ENCODE measurements at places on chromosomes 12 and 14.

- no peak for DNase-seq
Observed at GRCh38 chr14:26794731-26795130, 196.9 kb upstream of the NOVA1 start.

DNA sequence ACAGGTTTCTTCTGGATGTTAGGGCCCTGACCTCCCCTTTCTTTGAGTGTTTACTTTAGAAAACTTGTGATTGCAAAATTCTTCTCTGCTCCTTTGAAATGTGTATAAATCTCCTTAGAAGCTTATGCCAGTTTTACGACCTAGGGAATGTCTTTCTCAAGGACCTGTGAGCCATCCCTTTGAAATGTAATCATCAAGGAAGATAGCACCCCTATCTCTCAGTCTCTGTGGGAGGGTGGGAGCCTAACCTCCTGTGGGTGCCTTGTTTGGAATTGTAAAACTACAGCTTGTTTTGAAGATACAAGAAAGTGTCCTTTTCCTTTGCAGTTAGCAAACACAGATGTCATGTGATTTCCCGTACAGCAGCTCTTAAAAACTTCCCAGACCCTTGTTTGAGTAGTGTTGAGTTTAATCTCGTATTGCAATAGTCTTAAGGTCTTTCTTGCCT lies 3.3 kb downstream of the OR10AD1 start:
- DNase-seq, result no peak

DNA sequence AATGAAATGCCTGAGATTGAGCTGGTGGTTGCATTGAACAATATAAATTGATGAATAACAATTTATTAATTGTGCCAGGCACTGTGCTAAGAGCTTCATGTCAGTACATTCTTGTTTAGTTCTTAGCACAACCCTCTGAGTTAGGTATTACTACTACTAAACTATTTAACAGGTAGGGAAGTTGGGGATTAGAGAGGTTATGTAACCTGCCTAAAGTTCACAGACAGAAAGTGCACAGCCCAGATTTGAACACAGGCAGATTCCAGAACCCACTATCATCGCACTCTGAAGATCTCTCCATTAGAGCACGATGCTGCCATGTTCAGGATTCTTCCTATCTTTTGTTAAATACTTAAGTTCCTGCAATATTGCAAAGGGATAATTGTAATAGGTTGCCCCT lies 49.3 kb downstream of the ETV6 start:
- DNase-seq, result no peak

DNA sequence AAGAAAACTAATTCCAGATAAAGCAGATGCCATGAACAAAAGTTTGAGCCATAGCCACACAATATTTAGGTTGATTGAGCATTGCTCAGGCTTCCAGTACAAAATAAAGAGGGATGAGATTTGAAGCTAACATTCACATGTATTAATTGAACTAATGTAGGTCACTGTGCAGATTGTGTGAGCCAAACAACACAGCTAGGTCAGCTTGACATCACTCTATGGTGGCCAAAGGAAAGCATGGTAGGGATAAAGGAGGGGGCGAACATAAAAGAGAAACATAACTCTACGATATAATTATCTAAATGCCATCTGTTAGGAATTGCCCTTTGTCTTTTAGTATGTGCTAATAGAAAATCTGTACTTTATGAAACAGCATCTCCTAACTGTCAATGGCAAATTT lies 477.7 kb upstream of the SYT1 start:
- no peak for DNase-seq

DNA sequence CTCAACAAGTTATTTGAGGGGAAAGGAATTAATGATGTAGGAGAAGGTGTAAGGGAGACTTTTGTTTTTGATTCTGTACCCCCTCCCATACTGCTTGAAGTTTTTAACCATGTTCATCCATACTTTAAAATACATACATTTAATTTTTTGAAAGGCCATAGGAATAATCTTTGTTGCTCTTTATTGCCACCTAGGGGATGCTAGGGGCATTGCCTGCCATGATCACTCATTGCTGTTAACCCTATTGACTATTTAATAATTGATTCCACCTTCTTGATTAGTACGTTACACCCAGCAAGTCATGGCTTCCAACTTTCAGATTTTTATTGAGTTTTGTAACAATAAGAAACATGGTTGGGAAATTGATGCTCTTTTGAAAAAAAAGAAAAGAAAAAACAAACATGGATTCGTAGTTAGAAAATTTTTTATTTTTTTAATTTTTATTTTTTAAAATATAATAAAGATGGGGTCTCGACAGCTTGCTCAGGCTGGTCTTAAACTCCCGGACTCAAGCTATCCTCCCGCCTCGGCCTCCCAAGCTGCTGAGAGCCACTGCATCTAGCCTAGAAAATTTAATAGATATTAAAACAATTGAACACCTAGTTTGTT lies 8.5 kb upstream of the PRKAB1 start:
- peak; percentile 43 for DNase-seq

GRCh38 chr12:90543374-90543773 lies 411.6 kb downstream of the CCER1 start:
- DNase-seq, result no peak

DNA sequence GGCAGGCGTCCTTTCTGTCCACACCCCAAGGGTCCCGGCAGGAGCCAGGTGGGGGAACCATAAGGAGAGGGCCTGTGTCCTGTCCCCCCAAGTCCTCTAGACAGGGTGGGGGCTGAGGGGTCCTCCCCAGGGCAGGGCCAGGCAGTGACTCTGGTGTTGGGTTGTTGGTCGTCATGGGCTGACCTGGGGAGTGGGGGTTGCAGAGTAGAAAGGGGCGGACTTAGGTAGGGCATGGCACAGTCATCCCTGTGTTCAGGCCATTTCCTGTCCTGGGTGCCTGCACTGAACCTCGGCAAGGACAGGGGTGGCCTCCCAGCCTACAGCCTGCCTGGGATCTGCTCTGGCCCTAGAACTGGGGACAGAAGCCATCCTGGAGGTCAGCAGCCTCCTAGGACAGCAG lies 356.2 kb downstream of the TMEM121 start:
- DNase-seq, result peak; percentile 6

DNA sequence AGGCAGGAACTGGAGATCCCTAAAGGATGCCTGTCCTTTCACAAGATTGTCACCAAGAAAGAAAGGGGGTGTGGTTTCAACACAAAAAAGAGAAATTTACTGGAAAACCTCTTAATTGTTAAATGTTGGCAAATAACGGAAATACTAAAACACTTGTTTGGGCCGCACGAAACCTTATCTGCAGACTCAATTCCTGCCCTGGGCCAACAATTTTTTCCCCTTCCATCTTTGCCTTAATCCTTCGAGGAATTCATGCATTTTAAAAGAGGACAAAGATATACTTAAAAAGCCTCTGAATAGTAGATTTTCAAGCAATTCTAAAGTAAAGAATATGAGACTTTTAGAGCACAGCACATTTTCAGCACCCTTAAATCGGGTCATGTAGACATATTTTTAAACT lies 366.2 kb downstream of the DUSP6 start:
- no peak for DNase-seq

DNA sequence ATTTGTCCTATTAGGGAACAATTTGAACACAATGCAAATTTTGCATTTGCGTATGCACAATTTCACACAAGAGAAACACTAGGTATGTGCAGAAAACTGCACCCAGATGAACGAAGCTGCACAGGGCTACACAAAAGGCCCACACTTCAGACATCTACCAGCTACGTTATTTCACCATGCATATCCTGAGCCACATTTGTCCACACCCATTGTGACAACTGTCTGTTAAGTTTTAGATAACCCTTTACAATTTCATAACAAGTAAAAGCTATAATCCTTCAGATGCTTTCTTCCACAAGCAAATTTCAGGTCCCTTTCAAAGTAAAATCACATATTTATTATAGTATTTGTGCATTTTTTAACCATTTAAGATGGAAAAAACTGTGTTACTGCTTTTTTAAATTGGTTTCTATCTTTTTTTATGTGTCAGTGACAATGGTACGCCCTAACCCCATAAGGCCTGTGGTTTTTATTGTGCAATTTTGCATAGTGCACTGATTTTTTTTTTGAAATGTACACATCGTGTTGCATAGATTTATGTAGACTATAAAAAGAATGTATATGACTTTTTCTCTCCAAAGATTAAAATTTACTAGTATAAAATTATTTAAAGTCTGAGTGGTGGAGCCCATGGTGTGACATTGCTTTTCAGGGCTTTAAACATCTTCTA lies 87.8 kb upstream of the BTG1 start:
- no peak for DNase-seq

GRCh38 chr12:54502485-54502884 lies 4.9 kb downstream of the NCKAP1L start:
- no peak for DNase-seq

GRCh38 chr14:96083667-96084320 lies 44.6 kb downstream of the C14orf132 start:
- DNase-seq, result no peak

DNA sequence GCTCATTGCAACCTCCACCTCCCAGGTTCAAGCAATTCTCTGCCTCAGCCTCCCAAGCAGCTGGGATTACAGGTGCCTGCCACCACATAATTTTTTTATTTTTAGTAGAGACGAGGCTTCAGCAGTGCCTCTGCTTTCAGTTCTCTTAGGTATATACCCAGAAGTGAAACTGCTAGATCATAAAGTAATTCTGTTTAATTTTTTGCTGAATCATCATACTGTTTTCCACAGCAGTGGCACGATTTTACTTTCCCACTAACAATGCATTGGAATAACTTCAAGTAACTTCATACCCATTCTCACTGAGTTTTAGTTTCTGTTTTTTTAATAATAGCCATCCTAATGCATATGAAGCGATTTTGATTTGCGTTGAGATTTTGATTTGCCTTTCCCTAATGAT lies 148.0 kb upstream of the G2E3 start:
- no peak for DNase-seq

DNA sequence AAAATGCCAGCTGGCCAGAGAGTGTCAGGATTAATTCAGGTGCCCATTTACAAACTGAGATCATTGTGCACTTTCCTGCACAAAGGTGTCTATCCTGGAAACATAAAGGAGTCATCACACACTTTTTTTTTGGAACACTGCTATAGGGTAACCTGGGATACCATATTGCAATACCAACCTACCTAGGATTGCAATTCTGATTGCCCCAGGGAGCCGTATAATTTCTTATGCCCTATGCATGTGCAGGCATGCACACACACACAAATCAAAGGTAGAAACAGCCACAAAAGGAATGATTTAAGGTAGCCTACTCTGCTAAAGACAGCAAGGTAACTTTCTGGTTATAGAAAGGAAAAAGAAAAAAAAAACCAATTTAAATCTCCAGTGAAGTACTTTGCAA lies 285.3 kb upstream of the KITLG start:
- no peak for DNase-seq

- DNase-seq, result no peak
Observed at GRCh38 chr12:123149501-123150274, 1.2 kb downstream of the PITPNM2 start.

Measured in stimulated activated naive CD8-positive, alpha-beta T cell treated with anti-CD3 and anti-CD28 coated beads, Interleukin-15, amount 100 ng/mL, for 72 hours (primary cell).